ENCODE measurements at places on chromosomes 2 and 18. TPM values are rescaled to one million over a fixed set of nuclear protein-coding genes. Genes with fewer than 3 reads are reported as not detected.

REG3G gene
- not detected for total RNA-seq

ASAP2 gene
- total RNA-seq = 59.4 TPM

NIFK gene
- total RNA-seq = 104 TPM

ZSWIM2 gene
- total RNA-seq = not detected

LRRFIP1 gene
- 72.6 TPM for total RNA-seq

ERMN gene
- not detected for total RNA-seq

ILKAP gene
- total RNA-seq = 11.8 TPM

TWIST2 gene
- 0.20 TPM for total RNA-seq

SPAG16 gene
- 60.7 TPM for total RNA-seq

CPO gene
- not detected for total RNA-seq

MC5R gene
- total RNA-seq = not detected

WIPF1 gene
- 3.0 TPM for total RNA-seq

TGFA gene
- total RNA-seq = 91.7 TPM

NMUR1 gene
- total RNA-seq = not detected

FSHR gene
- total RNA-seq = 0.05 TPM

DHRS9 gene
- total RNA-seq = not detected

WDR75 gene
- total RNA-seq = 49.7 TPM

C2orf81 gene
- total RNA-seq = 3.9 TPM

NAT8 gene
- 0.69 TPM for total RNA-seq

LINC00305 gene
- total RNA-seq = not detected

RESP18 gene
- not detected for total RNA-seq

HPCAL1 gene
- 64.9 TPM for total RNA-seq

PDCL3 gene
- total RNA-seq = 20.6 TPM

TMEM169 gene
- total RNA-seq = 4.3 TPM

HOXD13 gene
- total RNA-seq = not detected

ACVR1C gene
- total RNA-seq = 0.40 TPM

FIGN gene
- 3.0 TPM for total RNA-seq

PASK gene
- 3.9 TPM for total RNA-seq

PPP1R1C gene
- total RNA-seq = 1.9 TPM

HS1BP3 gene
- total RNA-seq = 33.9 TPM
